ENCODE measurements at places on chromosomes 3 and 15.

- no peak for DNase-seq
These were observed 158.2 kb upstream of the ABI3BP start for GRCh38 chr3:101151286-101151913.

GRCh38 chr15:93167291-93167690 is 78.3 kb upstream of the RGMA start:
- no peak for DNase-seq

DNA sequence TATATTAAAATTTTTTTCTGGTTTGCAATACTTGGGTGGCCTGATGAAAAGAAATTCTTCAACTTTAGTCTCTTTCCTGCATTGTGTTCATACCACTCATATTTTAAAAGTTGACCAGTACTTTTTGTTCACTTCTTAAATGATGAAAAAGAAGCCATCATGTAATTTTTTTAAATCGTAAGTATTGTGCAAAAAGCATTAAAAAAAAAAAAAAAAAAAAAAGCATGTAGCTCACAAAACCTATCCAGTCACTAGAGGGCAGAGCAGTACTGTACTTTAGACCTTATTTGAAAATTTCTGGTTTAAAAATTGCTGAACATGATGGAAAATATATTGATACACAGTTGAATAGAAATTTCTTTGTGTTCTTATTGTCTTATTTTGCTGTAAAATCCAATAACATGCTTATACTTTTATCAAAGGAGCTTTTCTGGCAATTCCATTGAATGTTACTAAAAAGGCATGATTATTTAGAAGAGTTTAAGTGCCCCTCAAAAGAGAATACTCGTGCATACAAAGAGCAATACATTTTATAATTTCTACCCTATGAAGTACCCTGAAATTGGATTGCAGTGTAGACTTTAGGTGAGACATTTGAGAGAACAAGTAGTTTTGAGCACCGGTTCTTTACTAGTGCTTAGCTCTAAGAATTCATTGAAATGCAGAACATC is 137.7 kb downstream of the BBX start:
- peak; percentile 52 for DNase-seq

GRCh38 chr3:148723631-148724030 is 25.9 kb downstream of the AGTR1 start:
- DNase-seq: peak; percentile 58

GRCh38 chr3:173502983-173503568 is 105.5 kb downstream of the NLGN1 start:
- DNase-seq: no peak

GRCh38 chr3:127174715-127175140 is 18.2 kb upstream of the PRR23E start:
- no peak for DNase-seq

DNA sequence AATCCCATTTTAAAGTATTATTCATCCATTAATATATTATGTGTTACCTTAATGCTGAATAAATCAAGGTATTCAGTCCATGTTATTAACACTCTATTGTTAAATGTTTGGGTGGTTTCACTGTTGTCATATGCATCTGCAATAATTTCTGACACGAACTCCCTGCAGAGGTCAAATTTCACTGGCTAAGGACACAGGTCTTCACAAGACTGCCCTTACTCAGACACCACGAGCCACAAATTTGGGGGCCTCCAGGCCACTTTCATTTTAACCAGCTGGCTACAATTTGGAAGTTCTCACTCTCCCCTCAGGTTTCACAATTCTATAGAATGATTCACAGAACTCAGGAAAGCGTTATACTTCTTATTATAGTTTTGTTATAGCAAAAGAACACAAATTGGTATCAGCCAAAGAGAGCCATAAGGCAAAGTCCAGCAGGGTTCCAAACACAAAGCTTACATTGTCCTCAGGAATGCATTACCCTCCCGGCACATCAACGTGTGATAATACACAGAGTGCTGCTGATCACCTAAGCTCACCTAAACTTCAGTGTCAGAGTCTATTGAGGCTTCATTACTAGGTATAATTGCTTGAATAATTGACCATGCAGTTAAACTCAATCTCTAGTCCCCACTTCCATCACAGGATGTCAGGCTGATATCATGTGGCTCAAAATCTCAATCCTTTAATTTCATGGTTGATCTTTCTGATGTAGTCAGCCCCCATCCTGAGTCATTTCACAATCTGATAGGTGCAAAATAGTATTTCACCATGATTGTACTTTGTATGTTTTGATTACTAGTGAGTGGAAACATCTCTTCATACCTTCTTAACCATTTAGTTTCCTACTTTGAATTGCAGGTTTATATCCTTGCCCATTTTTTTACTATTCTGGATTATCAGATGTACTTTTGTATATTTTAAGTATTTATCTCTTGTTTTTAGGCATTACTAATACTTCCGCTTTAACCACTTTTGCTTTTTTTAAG is 441.4 kb upstream of the AGTR1 start:
- DNase-seq: no peak

DNA sequence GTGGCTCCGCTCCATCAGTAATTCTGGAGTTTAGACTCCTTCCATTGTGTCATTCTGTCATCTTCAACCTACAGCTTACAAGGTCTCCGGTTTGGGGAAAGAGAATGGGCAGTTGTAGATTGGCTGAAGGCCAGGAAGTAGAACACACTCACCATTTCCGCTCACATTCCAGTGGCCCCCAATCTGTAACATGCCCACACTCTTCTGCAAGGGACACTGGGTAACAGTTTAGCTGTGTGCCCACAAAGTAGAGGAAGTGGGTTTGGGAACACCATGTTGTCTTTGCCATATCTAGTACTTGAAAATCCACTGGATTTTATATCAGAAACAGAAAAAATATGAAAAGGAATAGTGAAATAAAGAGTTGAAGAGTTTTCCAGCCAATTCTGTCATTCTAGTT is 153.5 kb downstream of the SV2B start:
- no peak for DNase-seq

DNA sequence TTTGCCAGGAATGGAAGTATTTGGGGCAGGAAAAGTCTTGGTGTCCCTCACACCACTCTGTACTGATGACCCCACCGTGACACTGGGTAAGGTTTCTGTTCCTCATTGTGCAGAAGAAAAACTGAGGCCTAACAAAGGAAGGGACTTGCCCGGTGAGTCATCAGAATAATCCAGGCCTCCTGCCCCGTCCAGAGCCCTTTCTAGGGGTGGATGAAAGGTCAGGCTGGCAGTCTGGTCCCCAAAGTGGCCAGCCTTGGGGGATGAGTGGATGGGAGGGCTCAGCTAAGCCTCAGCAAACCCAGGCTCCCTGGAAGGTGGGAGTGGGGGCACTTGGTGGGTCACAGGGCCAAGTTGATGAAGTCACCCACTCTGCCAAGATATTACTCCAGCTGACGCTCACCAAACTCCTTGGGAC is 2.3 kb upstream of the DNAH1 start:
- peak; percentile 5 for DNase-seq

GRCh38 chr3:150727653-150728502 is 24.2 kb upstream of the ERICH6 start:
- no peak for DNase-seq

Data from ACHN (cell line).